Fibroblast of upper back skin (primary cell): ENCODE measurements at places on chromosomes 13 and 19.

GRCh38 chr13:41196620-41197019 lies 2.3 kb upstream of the KBTBD7 start:
- DNase-seq = peak; percentile 26

- no peak for DNase-seq
Measured at GRCh38 chr13:95564733-95565291, 12.3 kb downstream of the CLDN10 start.

DNA sequence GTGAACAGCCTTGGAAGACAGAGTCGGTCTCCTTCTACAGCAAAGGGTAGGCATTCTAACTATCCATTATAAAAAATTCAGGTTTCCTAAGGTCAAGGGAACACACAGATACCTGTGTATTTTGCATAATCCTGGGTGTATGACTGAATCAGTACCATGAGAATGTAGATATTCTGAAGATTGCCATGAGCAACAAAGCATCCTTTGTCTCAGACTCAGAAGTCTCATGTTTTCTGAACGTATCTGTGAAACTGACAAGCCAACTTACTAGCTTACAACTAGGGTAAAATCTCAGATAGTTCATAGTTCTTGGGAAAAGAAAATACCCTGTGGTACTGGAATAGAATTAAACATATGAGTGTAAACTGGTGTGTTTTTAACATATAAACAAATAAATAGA lies 6.5 kb downstream of the ZNF566 start:
- no peak for DNase-seq

DNA sequence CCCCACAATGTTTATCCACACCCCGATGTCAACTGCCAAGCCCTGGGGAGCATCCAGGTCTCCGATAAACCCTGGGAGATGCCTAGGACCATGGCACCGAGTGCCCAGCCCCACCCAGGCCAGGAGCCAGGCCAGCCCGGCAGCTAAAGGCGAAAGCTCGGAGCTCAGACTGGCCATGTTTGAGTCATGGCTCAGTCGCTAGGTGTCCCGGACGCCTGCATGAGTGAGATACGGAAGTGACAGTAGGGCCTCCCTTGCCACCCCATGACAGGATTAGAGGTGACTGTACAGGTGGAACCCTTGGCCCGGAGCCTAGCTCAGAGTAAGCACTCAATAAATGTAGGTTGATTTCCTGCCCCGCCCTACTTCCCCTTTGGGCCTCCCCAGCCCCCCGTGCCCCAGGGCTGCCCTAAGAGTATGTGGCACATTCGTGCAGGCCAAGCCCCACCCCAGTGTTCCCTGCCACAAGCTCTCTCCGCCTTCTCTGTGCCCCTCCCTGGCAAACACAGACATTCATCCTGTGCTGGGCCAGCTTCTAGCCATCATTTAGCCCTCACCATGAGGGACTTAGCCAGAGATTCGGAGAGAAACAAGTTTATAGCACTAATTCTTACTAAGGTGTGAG lies 5.8 kb upstream of the TPM4 start:
- no peak for DNase-seq

DNA sequence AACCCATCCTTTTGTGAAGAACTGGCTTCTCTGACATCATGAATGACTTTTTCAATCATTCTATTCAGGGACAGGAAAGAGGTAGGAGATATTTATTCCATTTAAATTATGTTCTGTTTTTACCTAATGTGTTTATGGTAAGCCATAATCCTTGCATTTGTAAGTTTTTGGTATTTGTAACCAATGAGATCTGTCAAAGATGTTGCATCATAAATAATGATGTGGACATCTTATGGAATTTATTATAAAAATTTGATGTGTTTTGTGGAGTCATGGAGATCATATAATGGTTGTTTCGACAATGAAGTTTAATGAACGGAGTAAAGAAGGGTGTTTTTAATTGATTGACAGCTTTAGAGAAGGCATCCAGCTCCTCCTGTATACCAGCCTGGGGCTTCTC lies 67.6 kb downstream of the LMO7 start:
- DNase-seq = no peak

DNA sequence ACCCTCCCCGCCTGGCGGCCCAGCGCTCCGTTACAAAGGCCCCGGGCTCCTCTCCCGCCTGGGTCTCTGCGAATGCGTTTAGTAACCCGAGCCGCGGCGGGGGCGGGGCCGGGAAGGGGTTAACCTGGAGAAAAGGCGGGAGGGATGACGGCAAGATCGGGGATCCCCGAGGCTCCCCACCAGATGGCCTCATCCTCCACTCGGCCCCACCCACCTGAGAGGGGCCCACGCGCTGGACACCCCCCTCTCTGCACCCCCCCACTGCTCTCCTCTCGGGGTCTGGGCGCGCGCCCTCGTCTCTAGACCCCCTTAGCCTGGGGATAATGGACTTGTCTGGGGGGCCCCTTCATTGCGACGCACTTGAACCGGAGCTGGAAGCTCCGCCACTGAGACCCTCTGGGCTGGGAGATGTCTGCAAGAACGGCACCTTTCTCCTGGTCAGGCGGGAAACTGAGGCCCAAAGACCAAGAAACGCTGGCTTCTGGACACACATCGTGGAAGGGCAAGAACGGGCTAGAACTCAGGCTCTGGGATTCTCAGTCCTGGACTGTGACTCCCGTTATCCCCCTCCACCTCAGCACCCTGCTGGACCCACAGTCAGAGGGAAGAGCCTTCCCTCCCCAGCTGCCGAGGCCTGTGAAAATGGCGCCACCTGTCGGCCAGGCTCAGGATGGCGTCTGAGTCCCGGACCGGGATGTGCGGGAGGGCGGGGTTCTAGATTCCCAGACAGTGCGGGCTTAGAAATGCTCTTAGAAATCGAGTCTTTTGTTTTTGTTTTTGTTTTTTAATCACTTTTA lies 2.9 kb upstream of the LTBP4 start:
- peak; percentile 90 for DNase-seq
